ENCODE measurements at places on chromosomes 12 and 14. TPM values are rescaled to one million over a fixed set of nuclear protein-coding genes. Genes with fewer than 3 reads are reported as not detected.
A peak's percentile ranks its signal among the peaks of the same experiment; 100 is the strongest.

OR5AU1 gene
- total RNA-seq, result not detected

- H3K36me3 ChIP-seq, result no peaks in the 10 kb centered on the region
- H3K4me1 ChIP-seq, result no peaks in the 10 kb centered on the region
- no peak for DNase-seq
- no peak overlapping the region for H3K27ac ChIP-seq
Observed at GRCh38 chr14:50714450-50715073, 46.5 kb upstream of the SAV1 start.

RPL10L gene
- total RNA-seq, result not detected

GRCh38 chr14:74836251-74836960 lies 39.5 kb downstream of the PROX2 start:
- peaks cover 68% of the 10 kb centered on the region for H3K4me1 ChIP-seq
- peaks cover 26% of the 10 kb centered on the region for H3K36me3 ChIP-seq
- DNase-seq, result no peak
- H3K27ac ChIP-seq, result peak overlapping the region; percentile 92
- no peaks in the 10 kb centered on the region for H3K27me3 ChIP-seq

GRCh38 chr12:102756530-102756929 lies 160.5 kb downstream of the PAH start:
- no peaks in the 10 kb centered on the region for H3K36me3 ChIP-seq

NKX2-1 gene
- total RNA-seq, result not detected

GRCh38 chr14:104439625-104440024 lies 139.9 kb upstream of the C14orf180 start:
- H3K27ac ChIP-seq, result no peak overlapping the region
- no peak for DNase-seq
- no peaks in the 10 kb centered on the region for H3K36me3 ChIP-seq
- H3K4me1 ChIP-seq, result no peaks in the 10 kb centered on the region
- no peak overlapping the region for H3K4me3 ChIP-seq
- no peaks in the 10 kb centered on the region for H3K27me3 ChIP-seq

GRCh38 chr12:127245437-127245836 lies 1021.5 kb upstream of the TMEM132C start:
- no peaks in the 10 kb centered on the region for H3K4me1 ChIP-seq
- no peaks in the 10 kb centered on the region for H3K36me3 ChIP-seq
- H3K27me3 ChIP-seq, result no peaks in the 10 kb centered on the region
- no peak for DNase-seq
- H3K27ac ChIP-seq, result no peak overlapping the region

- no peak overlapping the region for H3K4me3 ChIP-seq
- H3K27me3 ChIP-seq, result peaks cover 2% of the 10 kb centered on the region
- no peaks in the 10 kb centered on the region for H3K4me1 ChIP-seq
- DNase-seq, result no peak
- no peak overlapping the region for H3K27ac ChIP-seq
- H3K36me3 ChIP-seq, result no peaks in the 10 kb centered on the region
Observed at GRCh38 chr14:88937706-88938105, 113.3 kb downstream of the TTC8 start.

- H3K27ac ChIP-seq, result no peak overlapping the region
- H3K36me3 ChIP-seq, result no peaks in the 10 kb centered on the region
- no peak overlapping the region for H3K4me3 ChIP-seq
- no peaks in the 10 kb centered on the region for H3K4me1 ChIP-seq
Observed at GRCh38 chr12:31508436-31509150, 82.3 kb downstream of the DENND5B start.

DPY19L2 gene
- 0.22 TPM for total RNA-seq

GRCh38 chr14:90301668-90302090 lies 30.1 kb downstream of the NRDE2 start:
- H3K36me3 ChIP-seq, result peaks cover 34% of the 10 kb centered on the region
- H3K27me3 ChIP-seq, result no peaks in the 10 kb centered on the region
- no peak for DNase-seq
- peaks cover 18% of the 10 kb centered on the region for H3K4me1 ChIP-seq

- H3K27me3 ChIP-seq, result peaks cover 13% of the 10 kb centered on the region
- no peak for DNase-seq
- no peaks in the 10 kb centered on the region for H3K4me1 ChIP-seq
- no peak overlapping the region for H3K27ac ChIP-seq
Observed at GRCh38 chr14:53571641-53572328, 384.8 kb downstream of the BMP4 start.

SCNN1A gene
- 0.05 TPM for total RNA-seq

DNA sequence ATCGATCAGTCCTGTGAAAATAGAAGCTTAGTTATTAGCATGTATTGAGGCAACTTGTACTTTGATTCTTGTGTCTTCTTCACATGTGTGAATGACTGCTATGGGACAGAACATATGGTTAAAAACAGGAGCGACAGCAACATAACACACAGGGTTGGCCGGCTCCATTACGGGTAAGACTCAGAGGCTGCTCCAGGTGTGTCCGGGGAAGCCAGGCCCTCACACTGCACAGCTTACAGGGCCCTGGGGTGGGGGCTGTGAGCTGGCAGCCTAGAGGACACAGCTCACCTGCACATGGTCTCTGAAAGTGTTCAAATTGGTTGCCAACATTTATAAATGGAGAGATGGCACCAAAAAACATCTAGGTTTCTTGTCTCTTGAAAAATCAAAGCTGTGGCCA lies 31.1 kb downstream of the TCHP start:
- no peaks in the 10 kb centered on the region for H3K4me1 ChIP-seq
- peaks cover 38% of the 10 kb centered on the region for H3K36me3 ChIP-seq

DNA sequence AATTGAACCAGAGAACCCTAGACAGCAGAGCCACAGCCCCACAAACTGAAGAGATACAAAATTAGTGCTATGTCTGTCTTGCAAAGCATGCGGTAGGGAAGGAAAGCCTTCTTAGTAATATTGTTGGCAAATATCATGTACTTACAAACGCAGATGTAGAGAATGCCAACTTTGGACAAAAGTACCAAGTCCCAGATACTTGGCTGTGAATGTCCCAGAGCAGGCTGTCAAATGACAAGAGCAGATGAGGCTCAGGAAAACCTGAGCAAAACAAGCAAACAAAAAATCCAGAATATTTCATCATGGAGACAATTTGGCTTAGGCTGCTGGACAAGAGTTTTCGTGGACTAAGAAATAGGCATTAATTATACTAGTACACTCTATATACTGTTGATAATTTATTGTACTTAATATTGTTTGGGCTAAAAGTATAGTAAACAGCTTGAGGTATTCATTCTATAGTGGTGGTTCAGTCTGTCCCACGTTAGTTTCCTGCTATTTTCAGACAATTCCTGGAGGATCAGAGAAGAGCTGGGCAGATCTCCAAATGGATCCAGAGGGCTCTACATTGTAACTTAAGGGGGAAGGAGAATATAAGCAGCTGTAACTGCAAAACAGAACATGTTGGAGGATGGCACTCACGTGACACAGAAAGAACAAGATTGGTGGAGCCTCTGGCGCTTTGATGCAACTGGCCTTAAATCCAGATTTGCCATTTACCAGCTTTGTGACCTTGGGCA lies 329.8 kb downstream of the ATP23 start:
- no peak overlapping the region for H3K27ac ChIP-seq
- H3K4me1 ChIP-seq, result no peaks in the 10 kb centered on the region
- H3K27me3 ChIP-seq, result no peaks in the 10 kb centered on the region
- no peak for DNase-seq
- no peak overlapping the region for H3K4me3 ChIP-seq

- peaks cover 9% of the 10 kb centered on the region for H3K4me1 ChIP-seq
- H3K4me3 ChIP-seq, result no peak overlapping the region
- no peak overlapping the region for H3K27ac ChIP-seq
- peaks cover 57% of the 10 kb centered on the region for H3K27me3 ChIP-seq
Observed at GRCh38 chr12:48965298-48965838, 6.2 kb downstream of the WNT10B start.

DNA sequence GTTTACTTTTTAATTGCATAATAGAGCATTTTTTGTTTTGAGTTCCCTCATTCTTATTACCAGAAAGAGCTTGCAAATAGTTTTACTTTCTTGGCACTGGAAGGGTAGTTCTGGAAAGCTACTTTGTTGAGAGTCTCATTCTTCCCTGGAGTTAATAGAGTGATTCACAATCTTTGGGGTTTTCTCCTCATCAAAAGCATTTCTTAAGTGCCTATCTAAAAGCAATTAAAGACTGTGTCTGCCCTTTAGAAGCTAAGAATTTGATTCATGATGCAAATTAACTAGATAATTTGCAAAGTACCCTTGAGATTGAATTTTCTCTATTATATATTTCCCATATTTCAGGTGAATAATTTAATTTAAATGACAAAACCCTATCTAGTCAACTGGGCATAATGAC lies 8.1 kb upstream of the BMAL2 start:
- no peak for DNase-seq
- H3K27ac ChIP-seq, result no peak overlapping the region
- H3K27me3 ChIP-seq, result no peaks in the 10 kb centered on the region
- peaks cover 8% of the 10 kb centered on the region for H3K4me1 ChIP-seq

DNA sequence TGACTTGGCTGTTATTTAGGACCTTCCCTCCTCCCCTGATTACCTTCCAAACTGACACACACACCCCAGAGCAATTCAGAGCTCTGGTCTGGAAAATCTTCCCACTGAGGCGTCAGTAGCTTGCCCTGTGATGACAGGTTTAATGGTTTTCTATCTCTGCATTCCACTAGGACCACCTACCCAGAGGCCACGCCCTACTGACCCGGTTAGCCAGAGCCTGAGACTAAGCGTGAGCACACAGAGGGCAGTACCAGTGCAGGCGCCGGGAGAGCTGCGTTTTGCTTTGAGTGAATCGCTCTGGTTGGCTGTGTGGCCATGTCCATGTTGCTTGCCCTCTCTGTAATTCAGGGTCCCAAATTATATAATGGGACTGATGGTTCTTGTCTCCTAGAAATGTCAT lies 36.2 kb upstream of the ATP2A2 start:
- H3K27ac ChIP-seq, result no peak overlapping the region
- no peak overlapping the region for H3K4me3 ChIP-seq
- DNase-seq, result no peak
- H3K27me3 ChIP-seq, result peaks cover 2% of the 10 kb centered on the region
- no peaks in the 10 kb centered on the region for H3K36me3 ChIP-seq
- H3K4me1 ChIP-seq, result no peaks in the 10 kb centered on the region

- peak overlapping the region; percentile 71 for H3K27ac ChIP-seq
- no peaks in the 10 kb centered on the region for H3K36me3 ChIP-seq
- H3K27me3 ChIP-seq, result peaks cover 6% of the 10 kb centered on the region
- H3K4me3 ChIP-seq, result peak overlapping the region; percentile 47
Observed at GRCh38 chr14:104676694-104677511, 12.5 kb upstream of the INF2 start.

TMEM30B gene
- 0.26 TPM for total RNA-seq

DNA sequence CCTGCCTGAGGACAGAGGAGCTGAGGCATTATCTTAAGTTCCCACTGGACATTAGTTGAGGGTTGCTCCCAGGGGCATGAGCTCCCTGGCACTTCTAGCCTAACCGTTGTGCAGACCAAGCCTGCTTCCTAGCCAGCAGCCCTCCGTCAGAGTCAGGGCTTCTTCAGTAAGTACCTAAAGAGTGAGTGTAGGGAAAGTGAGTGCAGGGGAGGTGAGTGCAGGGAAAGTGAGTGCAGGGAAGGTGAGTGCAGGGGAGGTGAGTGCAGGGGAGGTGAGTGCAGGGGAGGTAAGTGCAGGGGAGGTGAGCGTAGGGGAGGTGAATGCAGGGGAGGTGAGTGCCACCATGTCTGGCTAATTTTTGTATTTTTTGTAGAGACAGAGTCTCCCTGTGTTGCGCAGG lies 190.5 kb downstream of the ESRRB start:
- peaks cover 5% of the 10 kb centered on the region for H3K27me3 ChIP-seq
- H3K36me3 ChIP-seq, result no peaks in the 10 kb centered on the region
- H3K4me3 ChIP-seq, result no peak overlapping the region
- H3K4me1 ChIP-seq, result no peaks in the 10 kb centered on the region

CORO1C gene
- total RNA-seq, result 46.1 TPM

DNA sequence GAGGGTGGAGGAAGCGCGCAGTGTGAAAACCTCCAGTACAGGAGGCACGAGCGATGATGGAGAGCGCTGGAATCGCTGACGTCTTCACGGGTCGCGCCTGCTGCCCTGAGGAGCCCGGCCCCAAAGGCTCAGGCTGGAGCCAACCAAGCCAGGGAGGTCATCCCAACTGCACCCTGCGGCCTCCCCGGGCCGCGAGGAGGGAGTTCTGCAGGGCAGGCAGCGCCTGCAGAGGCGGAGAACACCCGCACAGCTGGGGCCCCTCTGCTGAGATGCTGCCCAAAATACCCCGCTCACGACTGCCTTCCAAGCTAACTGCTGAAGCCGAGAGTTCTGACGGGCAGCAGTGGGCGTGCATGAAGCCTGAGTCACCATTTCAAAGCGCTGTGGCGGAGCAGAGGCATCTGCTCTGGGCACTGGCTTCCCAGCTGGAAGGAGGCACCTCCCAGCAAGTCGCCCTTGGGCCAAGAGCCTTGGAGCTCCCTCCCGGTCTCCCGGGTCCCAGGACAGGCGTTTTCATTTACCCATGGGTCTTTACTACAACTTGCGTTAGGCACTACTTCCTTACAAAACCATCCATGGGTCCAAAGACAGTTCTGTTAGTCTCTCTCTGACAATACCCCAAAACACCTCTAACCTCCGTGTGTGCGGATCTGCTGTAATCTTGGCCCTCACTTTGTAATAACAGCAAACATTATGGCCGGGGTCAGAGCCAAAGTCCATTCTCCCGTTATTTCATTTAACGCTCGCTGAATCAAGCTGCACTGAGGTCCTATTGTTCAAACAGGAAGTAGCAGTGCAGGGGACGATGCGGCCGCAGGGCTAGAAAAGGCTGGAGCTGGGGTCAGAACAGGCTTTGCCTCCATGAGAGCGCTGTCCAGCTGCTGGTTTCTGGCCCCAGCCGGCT lies 60.1 kb upstream of the RIMBP2 start:
- no peak overlapping the region for H3K27ac ChIP-seq
- peaks cover 26% of the 10 kb centered on the region for H3K27me3 ChIP-seq
- peak overlapping the region; percentile 69 for H3K4me3 ChIP-seq
- H3K4me1 ChIP-seq, result peaks cover 15% of the 10 kb centered on the region
- H3K36me3 ChIP-seq, result no peaks in the 10 kb centered on the region

DNA sequence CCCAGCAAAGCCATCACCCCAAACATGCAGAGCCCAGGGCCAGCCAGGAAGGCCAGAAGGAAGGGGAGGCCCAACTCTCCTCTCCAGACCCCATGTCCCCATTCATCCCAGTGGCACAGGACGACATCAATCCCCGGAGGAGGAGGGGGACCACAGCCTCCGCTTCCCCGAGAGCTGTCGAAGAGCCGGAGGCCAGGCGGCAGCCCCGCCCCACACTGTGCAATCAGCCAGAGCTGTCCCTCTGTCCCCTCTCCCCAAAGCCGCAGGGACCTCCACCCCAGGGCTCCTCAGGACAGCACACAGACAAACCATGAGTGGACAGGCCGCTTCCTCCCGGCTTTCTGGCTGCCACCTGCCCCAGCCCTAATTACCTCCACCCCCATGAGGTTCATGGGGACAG lies 16.8 kb downstream of the RAB35 start:
- DNase-seq, result no peak
- H3K27ac ChIP-seq, result no peak overlapping the region
- H3K27me3 ChIP-seq, result no peaks in the 10 kb centered on the region
- no peak overlapping the region for H3K4me3 ChIP-seq
- peaks cover 9% of the 10 kb centered on the region for H3K4me1 ChIP-seq

EPYC gene
- not detected for total RNA-seq

DNA sequence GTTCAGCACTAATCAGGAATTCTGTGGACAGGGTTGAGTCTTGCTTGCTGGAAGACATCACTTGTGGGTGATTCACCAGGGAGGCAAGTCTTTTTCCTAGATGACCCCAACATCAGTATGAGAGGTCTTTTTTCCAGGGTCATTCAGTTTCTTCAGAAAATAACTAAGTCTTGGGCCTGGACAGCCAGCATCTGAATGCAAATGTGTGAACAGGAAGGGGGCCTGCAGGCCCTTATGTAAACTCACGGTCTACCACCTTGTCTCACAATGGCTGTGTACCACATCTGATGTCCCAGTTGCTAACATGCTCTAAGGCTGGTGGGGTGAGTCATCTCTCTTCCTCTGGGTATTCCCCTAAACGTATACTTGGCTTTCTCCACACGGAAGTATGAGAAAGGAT lies 79.2 kb downstream of the HECTD4 start:
- H3K4me3 ChIP-seq, result no peak overlapping the region
- peaks cover 11% of the 10 kb centered on the region for H3K4me1 ChIP-seq
- H3K36me3 ChIP-seq, result peaks cover 22% of the 10 kb centered on the region

COX8C gene
- not detected for total RNA-seq
